ENCODE measurements at places on chromosomes 5 and 9. TPM values are rescaled to one million over a fixed set of nuclear protein-coding genes. Genes with fewer than 3 reads are reported as not detected.

- no peak for DNase-seq
- H3K36me3 ChIP-seq = peaks cover 14% of the 10 kb centered on the region
- H3K4me1 ChIP-seq = no peaks in the 10 kb centered on the region
- H3K4me3 ChIP-seq = no peak overlapping the region
These were observed 39.9 kb downstream of the CEP72 start for GRCh38 chr5:652023-652515.

DNA sequence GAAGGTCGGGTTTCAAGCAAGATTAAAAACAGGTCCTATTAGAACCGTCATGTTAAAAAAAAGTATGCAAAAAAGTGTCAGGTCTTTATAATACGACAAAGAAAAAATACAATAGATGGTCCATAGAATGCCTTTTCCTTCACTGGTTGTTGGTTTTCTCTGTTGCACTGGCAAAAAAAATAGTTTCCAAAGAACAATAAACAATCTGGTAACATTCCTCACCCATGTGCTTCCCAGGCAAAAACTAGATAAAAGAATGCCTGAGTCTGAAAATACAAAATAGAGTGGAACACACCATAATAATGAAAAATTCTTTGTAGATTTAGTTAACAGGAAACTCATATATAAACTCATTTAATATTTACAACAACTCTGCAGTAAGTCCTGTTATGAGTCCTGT, 590.0 kb upstream of the DMAC1 start:
- no peak overlapping the region for H3K4me3 ChIP-seq
- no peak overlapping the region for H3K27ac ChIP-seq
- no peaks in the 10 kb centered on the region for H3K27me3 ChIP-seq
- peaks cover 27% of the 10 kb centered on the region for H3K4me1 ChIP-seq
- no peak for DNase-seq

- H3K36me3 ChIP-seq = peaks cover 9% of the 10 kb centered on the region
- peaks cover 15% of the 10 kb centered on the region for H3K4me1 ChIP-seq
- DNase-seq = no peak
- H3K27me3 ChIP-seq = no peaks in the 10 kb centered on the region
- no peak overlapping the region for H3K4me3 ChIP-seq
- H3K27ac ChIP-seq = no peak overlapping the region
These were observed 12.2 kb downstream of the IRF1 start for GRCh38 chr5:132478366-132478871.

GRCh38 chr9:21974343-21974721, 19.9 kb downstream of the CDKN2A start:
- no peak for DNase-seq
- H3K27ac ChIP-seq = peak overlapping the region; percentile 83
- H3K36me3 ChIP-seq = peaks cover 16% of the 10 kb centered on the region
- peak overlapping the region; percentile 83 for H3K4me3 ChIP-seq
- H3K4me1 ChIP-seq = peaks cover 24% of the 10 kb centered on the region

- H3K4me1 ChIP-seq = peaks cover 19% of the 10 kb centered on the region
- no peak for DNase-seq
- peaks cover 20% of the 10 kb centered on the region for H3K36me3 ChIP-seq
These were observed 483 bp upstream of the EIF4EBP3 start for GRCh38 chr5:140546851-140547507.

DNA sequence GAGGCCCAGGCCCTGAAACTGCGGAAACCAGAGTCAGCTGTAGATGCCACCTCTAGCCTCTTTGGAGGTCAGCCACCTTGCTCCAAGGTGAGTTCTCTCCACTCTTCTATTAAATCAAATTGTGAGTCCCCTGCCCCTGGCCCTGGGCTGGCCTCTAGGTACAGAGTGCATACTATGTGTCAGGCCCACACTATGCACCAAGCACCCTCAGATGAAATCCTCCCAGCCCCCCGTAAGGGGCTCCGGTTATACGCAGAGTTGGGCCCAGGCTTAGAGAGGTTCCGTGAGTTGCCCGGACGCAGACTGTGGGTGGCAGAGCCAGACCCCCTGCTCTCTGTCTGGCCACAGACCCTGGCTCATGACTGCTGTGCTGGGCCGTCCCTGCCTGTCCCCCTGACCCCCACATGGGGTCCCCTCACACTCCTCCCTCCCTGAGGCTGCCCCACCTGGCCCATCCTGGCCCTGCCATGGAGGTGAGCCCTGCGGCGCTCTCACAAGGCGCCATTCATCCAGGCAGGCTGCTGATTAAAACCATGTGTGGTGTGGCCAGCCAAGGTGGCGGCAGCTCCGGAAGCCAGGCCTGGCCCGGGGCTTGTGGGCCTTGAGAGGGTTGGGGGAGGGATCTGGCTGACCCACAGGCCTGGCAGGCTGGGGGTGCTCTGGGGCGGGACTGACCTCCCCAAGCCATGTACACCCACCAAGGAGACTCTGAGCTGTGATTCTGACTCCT, 65.5 kb upstream of the SYNPO start:
- no peak for DNase-seq
- peak overlapping the region; percentile 89 for H3K27ac ChIP-seq
- H3K4me3 ChIP-seq = no peak overlapping the region

DNA sequence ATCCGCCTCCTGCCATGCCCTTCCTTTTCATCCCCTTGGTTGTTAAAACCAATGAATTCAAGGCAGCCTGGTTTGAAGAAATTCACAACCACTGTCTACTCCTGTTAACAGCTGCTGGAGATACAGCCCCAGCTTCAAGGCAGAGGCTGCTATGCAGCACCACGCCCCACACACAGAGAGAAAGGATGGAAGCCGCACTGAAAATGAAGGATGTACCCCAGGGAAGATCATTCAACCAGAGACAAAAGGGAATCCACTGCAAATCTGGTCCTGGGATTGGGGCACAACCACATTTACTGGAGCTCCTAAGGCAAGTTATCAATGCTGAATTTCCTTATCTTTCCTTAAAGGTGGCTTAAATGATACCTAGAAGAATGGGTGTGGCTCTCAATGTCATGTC, 58.7 kb downstream of the DPYSL3 start:
- H3K27me3 ChIP-seq = no peaks in the 10 kb centered on the region
- H3K36me3 ChIP-seq = peaks cover 4% of the 10 kb centered on the region
- H3K27ac ChIP-seq = peak overlapping the region; percentile 69
- H3K4me1 ChIP-seq = peaks cover 79% of the 10 kb centered on the region

DNA sequence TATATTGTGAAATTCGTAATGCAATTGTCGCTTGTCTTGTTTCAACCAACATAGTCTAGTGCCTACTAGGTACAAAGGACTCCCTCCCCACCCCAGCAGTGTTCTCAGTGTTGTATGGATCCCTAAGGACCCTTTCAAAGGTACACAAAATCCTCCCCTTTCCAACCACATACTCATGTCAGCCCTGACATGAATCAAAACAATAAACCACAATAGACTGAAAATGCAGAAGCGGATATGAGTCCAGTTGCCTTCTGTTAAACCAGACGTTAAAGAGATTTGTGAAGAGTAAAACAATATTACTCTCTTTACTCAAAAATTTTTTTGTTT, 82.4 kb upstream of the IFNK start:
- no peaks in the 10 kb centered on the region for H3K27me3 ChIP-seq
- DNase-seq = no peak
- no peak overlapping the region for H3K27ac ChIP-seq
- peaks cover 38% of the 10 kb centered on the region for H3K4me1 ChIP-seq
- H3K4me3 ChIP-seq = no peak overlapping the region

DNA sequence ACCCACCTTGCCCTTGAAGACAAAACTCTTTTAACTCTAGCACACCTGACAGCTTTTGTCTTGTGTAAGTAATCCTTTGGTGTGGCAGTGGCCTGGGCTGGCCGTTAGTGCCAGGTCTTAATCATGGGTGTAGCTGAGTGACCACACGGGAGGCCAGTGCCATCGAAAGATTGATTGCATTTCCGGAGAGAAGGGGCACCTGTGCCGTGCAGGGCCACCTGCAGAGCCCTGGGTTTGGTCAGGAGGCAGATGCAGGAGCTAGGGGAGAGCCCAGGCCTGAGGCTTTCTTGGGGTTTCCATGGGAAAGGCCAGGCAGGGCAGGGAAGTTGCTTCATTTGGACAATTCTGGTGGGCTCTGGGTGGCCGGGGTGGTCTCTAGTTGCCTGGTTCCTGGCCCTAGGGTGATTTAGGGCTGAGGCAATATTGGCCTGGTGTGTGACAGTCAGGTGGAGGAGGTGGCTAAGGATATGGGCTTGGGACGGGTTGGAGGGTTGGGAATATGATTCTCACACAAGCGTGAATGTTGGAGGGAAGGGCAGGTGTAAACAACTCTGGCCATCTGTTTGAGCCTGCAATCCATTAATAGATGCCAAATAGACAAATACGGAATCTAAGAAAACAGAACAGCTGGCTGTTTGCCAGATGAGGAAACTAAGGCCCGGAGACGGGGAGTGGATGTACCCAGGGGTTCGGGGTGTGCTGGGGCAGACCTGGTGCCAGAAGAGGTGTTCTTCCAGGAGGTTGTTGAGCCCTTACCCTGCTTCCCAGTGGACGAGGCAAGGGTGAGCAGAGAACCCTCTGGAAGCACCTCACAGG, 4.6 kb downstream of the DBH start:
- no peaks in the 10 kb centered on the region for H3K4me1 ChIP-seq
- H3K27ac ChIP-seq = no peak overlapping the region
- DNase-seq = no peak
- H3K27me3 ChIP-seq = peaks cover 18% of the 10 kb centered on the region
- no peak overlapping the region for H3K4me3 ChIP-seq

- peaks cover 26% of the 10 kb centered on the region for H3K4me1 ChIP-seq
- peak overlapping the region; percentile 65 for H3K4me3 ChIP-seq
- no peak for DNase-seq
- no peak overlapping the region for H3K27ac ChIP-seq
- H3K27me3 ChIP-seq = peaks cover 76% of the 10 kb centered on the region
- no peaks in the 10 kb centered on the region for H3K36me3 ChIP-seq
These were observed 26.3 kb downstream of the OR2V2 start for GRCh38 chr5:181173420-181174342.

GRCh38 chr5:7391215-7391614, 4.7 kb upstream of the ADCY2 start:
- no peak for DNase-seq
- H3K27me3 ChIP-seq = peaks cover 38% of the 10 kb centered on the region
- H3K27ac ChIP-seq = no peak overlapping the region
- H3K4me1 ChIP-seq = peaks cover 3% of the 10 kb centered on the region
- H3K36me3 ChIP-seq = no peaks in the 10 kb centered on the region

DNA sequence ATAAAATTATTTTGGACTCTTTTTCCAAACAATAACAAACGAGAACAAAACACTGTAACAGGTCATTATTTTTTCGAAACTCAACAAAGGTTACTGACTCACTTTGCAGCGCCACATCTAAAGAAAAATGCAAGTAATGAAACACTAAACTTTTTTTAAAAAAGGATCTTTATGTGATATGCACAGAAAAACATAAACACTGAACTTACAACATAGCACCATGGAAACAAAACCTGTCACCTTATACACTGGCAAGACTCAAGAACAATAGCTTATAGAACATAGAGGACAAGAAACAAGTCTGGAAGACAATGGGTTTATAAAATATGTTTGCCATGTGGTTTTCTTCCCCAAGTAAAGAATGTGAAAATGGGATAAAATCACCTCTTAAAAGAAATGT, 85.2 kb downstream of the AUH start:
- no peaks in the 10 kb centered on the region for H3K36me3 ChIP-seq
- no peak overlapping the region for H3K27ac ChIP-seq
- no peaks in the 10 kb centered on the region for H3K4me1 ChIP-seq
- no peak overlapping the region for H3K4me3 ChIP-seq
- no peaks in the 10 kb centered on the region for H3K27me3 ChIP-seq
- no peak for DNase-seq

GRCh38 chr9:76917299-76917698, 11.4 kb upstream of the PRUNE2 start:
- DNase-seq = no peak
- H3K36me3 ChIP-seq = no peaks in the 10 kb centered on the region
- no peak overlapping the region for H3K27ac ChIP-seq
- no peak overlapping the region for H3K4me3 ChIP-seq
- peaks cover 13% of the 10 kb centered on the region for H3K4me1 ChIP-seq
- peaks cover 52% of the 10 kb centered on the region for H3K27me3 ChIP-seq

DNA sequence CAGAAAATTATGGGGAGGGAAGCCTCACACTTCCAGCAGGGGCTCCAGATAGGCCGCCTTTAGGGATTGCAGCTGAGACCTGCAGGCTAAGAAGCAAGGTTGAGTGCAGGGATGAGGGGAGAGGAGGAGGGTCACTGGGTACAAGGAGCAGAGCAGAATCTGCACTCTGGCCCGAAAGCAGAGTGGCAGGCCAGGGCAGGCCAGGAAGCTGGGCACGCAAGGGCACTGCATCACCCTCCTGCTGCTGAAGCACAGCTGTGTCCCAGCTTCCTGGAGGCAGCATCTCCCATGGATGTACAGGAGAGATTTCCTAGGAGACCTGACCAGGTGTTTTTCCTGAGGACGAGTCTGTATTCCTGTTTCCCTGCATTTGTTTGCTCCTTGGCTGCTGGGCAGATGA, 92.1 kb downstream of the SYK start:
- H3K36me3 ChIP-seq = no peaks in the 10 kb centered on the region
- DNase-seq = no peak
- H3K4me1 ChIP-seq = peaks cover 7% of the 10 kb centered on the region
- H3K4me3 ChIP-seq = no peak overlapping the region

Gene NTRK2
- total RNA-seq = 63.4 TPM

Gene SLIT3
- 65.1 TPM for total RNA-seq

Gene SEC16A
- 89.9 TPM for total RNA-seq

Gene PHF24
- total RNA-seq = 0.62 TPM

Gene ASPN
- 0.86 TPM for total RNA-seq

Gene PROB1
- total RNA-seq = 1.6 TPM

Gene PCDHA13
- total RNA-seq = 5.8 TPM

Gene PRUNE2
- 3.5 TPM for total RNA-seq

Gene KLHL9
- 37.5 TPM for total RNA-seq

Gene SMIM15
- 51.2 TPM for total RNA-seq

Gene CTNNAL1
- 28.1 TPM for total RNA-seq

Gene ARID3C
- not detected for total RNA-seq

Gene FBP2
- not detected for total RNA-seq
